Cortex of kidney (tissue), 1 donor: ENCODE measurements at places on chromosomes 7 and 10.

- DNase-seq = no peak
These were observed 41.2 kb upstream of the PTPRZ1 start for GRCh38 chr7:121831801-121832200.

DNA sequence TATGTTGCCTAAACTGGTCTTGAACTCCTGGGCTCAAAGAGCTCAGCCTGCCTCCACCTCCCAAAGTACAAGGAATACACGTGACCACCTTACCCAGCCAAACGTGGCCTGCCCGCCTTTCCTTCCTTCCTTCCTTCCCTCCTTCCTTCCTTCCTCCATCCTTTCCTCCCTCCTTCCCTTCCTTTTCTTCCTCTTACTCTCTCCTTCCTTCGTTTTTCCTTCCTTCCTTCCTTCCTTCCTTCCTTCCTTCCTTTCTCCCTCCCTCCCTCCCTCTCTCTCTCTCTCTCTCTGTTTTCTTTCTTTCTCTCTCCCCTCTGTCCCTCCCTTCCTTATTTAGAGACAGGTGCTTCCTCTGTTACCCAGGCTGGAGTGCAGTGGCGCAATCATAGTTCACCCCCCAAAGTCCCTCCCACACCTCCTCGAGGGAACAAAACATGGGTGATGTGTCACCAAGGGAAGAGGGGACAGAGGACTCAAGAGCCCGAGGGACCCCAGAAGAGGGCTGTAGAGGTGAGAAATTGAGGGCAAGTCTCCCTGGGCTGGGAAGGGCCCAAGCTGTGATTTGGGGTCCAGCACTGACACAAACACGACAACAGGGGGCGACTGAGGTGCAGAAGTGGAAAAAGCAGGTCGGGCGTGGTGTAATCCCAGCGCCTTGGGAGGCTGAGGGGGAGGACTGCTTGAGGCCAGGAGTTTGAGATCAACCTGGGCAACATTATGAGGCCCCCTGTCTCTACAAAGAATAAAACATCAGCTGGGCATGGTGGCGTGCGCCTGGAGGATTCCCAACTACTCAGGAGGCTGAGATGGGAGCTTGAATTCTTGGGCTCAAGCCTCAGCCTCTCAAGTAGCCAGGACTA, 28.1 kb downstream of the EPHB4 start:
- no peak for DNase-seq

GRCh38 chr7:139726485-139726869, 51.3 kb downstream of the HIPK2 start:
- no peak for DNase-seq

DNA sequence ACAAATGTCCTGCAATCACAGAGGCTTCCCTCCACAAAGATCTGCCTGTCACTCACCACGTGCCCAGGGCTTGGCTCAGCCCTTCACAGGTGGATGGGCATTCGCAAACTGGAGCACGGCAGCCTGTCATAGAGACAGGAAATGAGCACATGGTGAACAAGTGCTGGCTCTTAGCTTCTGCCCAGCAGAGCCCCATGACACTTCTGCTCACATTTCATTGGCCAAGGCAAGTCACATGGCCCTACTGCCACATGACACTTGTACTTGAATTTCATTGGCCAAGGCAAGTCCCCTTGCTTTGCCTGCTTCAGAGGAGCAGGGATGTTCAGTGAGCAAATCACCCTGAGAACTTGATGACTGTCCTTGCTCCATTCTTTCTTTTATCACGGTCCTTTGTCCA, 110.8 kb upstream of the PPP2R2D start:
- no peak for DNase-seq

GRCh38 chr7:118075936-118076335, 108.0 kb upstream of the LSM8 start:
- no peak for DNase-seq

DNA sequence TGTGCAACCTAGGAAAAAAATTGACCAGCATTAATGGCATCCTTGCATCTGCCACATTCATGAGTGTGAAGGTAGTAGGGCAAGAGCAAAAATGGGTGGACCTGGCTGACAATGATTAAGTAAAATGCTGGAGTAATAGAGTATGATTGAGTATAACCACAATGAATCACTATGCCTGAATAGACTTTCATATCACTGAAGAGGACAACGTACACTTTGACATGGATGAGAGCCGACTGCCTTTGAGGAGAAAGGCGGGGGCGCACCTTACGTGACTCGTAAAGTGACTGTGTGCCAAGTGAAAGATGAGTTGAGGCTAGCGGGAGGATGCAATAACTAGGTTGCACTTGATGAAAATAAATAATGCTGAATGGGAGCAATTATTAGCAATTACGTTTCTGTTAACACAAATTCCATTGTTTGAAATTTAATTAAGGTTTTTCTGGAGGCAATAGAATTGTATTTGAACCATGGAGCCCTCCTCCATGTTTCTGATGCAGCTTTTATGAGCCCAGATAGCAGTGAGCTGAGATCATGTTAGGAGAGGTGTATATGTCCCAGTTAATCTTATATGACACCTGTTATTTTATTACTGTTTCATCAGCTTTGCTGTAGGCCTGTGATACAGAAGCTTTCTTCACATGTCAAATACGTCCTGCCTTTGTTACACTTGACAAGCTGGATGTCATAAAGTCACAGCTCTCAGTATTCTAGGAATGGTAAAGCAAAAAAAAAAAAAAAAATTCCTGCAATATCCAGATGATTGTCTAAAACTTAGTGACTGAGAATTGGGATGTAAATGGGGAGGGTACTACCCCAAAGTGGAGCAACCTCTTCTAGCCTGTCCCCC, 596.5 kb downstream of the NXPH1 start:
- DNase-seq = no peak

DNA sequence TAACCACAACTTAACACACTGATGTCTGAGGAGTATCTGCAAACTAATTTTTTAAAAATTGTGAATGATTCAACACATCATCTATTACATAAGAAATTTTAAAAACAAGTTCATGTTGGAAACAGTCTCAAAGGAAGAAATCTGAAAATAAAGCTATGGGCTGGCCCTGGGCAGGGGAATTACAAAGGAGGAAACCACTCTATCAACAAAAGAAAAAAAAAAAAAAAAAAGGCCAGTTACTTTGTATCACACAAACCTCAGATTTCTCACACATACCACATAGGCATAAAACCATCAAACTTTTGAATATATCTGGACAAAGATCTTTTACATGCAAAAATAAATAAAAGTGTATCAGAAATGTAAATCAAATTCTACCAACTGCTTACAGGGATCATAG, 20.8 kb downstream of the TIAL1 start:
- no peak for DNase-seq

- DNase-seq = no peak
These were observed 54.9 kb downstream of the CLIP2 start for GRCh38 chr7:74344132-74344496.

DNA sequence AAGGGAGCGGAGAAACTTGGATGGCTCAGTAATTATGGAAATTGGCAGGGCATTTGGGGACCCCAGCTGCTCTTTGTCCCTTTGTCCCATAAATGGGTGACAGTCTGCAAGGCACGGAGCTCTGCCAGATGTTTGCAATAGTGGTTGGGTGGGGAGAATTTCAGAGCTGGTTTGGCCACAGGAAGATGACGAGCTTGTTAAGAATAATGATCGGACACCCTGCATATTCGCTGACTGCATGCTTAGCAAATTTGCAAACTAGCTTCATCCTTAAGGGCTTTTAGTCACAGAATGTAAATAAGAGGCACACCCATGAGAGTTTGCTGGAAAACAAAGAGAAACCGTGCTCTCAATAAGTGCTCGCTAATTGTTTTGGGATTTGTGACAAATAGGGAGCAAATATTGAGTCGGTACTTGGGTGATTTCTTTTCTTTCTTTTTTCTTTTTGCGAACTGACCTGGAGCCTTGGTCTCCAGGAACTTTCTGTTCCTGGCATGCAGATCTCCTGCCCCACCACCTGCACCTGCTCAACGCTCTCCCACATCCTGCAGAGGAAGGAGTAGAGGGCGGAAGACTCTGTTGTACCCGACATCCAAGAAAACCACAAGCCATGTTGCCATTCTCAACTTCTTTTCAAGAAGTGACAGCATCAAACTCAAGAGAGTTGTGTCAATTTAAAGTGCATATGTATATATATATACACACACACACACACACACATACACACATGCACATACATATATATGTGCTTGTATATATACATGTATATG, 238.9 kb downstream of the CAMK1D start:
- no peak for DNase-seq

GRCh38 chr7:18213652-18214051, 186.0 kb upstream of the PRPS1L1 start:
- no peak for DNase-seq

DNA sequence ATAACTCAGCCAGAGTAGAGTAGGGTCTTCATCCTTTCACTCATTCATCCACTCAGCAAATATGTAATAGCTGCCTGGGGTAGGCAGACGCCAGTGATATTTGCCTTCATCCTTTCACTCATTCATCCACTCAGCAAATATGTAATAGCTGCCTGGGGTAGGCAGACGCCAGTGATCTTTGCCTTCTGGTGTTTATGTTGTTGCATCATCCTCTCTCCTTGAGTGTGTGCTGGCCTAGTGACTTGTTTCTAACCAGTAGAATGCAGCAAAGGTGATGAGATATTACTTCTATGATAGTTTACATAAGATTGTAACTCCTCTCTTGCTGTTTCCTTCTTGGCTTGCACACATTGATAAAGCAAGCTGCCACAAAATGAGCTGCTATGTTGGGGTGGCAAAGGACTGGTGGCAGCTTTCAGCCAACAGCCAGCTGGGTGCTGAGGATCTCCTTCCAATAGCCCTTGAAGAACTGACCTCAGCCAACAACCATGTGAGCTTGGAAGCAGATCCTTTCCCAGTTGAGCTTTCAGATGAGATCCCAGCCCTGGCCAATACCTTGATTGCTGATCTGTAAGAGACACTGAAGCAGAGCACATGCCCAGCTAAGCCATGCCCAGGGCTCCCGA, 23.2 kb upstream of the MTPN start:
- no peak for DNase-seq

DNA sequence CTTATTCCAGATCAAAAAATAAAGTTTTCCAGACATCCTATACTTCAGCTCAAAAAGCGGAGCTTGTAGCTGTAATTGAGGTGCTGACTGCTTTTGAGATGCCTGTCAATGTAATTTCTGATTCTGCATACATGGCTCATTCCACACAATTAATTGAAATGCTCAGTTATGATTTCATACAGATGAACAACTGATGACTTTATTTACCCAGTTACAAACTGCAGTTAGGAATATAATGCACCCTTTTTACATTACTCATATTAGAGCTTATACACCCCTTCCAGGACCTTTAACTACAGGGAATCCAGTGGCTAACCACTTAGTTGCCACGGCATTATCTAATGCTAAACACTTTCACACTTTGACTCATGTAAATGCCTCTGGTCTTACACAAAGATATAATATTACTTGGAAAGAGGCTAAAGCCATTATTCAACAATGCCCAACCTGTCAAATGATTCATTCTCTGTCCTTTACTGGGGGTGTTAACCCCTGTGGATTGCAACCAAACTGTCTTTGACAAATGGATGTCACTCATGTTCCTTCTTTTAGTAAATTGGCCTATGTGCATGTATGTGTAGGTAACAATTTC, 147.3 kb downstream of the ZNF33B start:
- DNase-seq = no peak

DNA sequence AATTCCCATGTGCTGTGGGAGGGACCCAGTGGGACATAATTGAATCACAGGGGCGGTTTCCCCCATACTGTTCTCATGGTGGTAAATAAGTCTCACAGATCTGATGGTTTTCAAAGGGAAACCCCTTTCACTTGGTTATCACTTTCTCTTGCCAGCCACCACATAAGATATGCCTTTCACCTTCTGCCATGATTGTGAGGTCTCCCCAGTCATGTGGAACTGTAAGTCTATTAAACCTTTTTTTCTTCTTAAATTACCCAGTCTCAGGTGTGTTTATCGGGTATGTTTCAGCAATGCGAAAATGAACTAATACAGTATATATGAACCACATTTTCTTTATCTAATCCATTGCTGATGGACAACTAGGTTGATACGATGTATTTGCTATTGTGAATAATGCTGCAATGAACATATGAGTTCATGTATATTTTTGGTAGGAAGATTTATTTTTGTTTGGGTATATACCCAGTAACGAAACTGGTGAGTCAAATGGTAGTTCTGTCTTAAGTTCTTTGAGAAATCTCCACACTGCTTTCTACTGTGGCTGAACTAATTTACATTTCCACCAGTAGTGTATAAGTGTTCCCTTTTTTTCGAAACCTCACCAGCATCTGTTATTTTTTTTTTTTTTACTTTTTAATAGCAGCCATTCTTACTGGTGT, 70.0 kb upstream of the HGF start:
- no peak for DNase-seq

GRCh38 chr10:48485711-48486110, 119.2 kb downstream of the ARHGAP22 start:
- no peak for DNase-seq
